ENCODE measurements at places on chromosomes 7 and 10. TPM values are rescaled to one million over a fixed set of nuclear protein-coding genes. Genes with fewer than 3 reads are reported as not detected.

DNA sequence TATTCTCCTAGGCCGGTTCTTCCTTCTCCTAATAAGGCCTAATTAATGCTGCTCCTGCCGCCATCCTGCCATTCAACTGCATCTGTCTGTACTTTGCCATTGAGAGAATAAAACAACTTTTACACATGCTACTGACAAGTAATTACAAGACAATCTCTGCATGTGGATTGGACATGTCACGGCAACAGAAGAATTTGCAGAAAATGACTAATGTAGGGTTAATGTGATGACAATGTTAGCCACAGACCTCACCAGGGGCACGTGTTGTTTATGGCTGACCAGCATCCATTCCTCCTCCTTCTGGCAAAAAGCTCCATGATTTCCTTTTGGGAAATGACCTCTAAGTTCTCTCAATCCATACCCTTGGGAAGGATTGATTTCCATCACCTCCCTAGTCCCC lies 58.0 kb downstream of the NEBL start:
- no peak for DNase-seq

- DNase-seq, result no peak
Measured at GRCh38 chr10:36248304-36248981, 606.3 kb upstream of the FZD8 start.

DNA sequence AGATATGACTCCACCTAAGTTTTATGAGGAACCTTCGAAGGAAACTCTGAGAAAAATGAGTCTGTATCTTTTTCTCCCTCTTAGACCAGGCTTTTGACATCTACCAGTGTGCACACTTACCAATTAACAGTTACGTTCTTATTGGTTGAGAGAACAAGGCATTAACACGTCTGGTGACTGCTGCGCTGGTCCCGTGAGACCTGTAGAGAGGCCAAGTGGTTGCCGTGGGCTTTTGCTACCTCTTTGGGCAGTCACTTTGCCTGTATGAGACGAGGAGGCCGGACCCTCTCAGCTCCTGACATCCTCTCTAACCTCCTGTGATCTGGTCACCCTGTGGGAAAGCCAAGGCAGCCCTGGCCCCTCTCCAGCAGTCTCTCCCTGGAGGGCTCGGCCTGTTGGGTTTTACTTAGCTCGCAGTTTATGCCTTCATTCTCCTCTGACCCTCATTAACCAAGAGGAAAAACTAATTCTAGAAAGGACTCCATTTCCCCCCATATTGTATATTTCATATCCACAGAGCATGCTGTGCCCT lies 513.9 kb upstream of the GALNT17 start:
- DNase-seq, result peak; percentile 64

- no peak for DNase-seq
Measured at GRCh38 chr10:20281579-20281978, 465.3 kb downstream of the PLXDC2 start.

DNA sequence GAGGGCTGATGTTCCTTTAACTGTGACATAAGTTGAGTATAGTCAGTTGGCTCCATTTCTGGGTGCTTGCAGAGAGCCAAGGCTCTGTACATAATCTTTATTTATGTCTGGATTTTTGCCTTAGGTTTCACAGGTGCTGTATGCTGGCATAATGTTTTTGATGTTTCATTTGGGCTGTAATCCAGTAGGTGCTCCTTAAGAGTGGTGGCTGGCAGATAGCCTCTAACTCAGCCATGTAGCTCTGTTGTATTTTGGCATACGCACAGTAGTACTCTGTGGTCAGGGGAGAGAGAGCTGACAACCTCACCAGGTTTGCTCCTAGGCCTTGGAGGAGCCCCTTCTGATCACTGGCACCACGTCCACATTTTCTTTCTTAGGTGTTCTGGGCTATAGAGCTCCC lies 61.1 kb downstream of the RNF133 start:
- DNase-seq, result no peak

- no peak for DNase-seq
Measured at GRCh38 chr10:3217301-3217700, 44.7 kb upstream of the PITRM1 start.

GRCh38 chr7:111872450-111873325 lies 310.4 kb upstream of the IMMP2L start:
- DNase-seq, result no peak

- no peak for DNase-seq
Measured at GRCh38 chr7:20267482-20267881, 50.3 kb upstream of the MACC1 start.

- DNase-seq, result no peak
Measured at GRCh38 chr7:12573885-12574284, 3.4 kb downstream of the SCIN start.

GRCh38 chr10:107275806-107276205 lies 111.3 kb upstream of the SORCS1 start:
- no peak for DNase-seq

DNA sequence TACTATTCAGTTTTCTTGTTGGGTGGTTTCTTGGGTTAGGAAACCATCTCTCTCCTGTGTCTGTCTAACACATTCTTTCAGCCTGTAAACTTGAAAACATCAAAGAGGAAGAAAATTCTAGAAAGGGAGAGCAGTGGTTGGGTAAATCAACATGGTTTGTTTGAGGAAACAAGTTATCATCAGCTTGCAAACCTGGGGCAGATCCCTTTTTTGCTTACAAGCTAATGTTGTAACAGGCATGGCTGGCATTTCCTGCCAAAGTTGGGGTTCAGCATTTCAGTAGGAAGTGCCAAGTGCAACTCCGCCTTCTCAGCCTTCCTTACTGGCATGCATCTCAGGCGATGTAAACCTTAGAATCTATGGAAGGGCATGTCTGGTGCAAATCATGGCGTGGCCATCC lies 112.6 kb downstream of the EEPD1 start:
- no peak for DNase-seq

DNA sequence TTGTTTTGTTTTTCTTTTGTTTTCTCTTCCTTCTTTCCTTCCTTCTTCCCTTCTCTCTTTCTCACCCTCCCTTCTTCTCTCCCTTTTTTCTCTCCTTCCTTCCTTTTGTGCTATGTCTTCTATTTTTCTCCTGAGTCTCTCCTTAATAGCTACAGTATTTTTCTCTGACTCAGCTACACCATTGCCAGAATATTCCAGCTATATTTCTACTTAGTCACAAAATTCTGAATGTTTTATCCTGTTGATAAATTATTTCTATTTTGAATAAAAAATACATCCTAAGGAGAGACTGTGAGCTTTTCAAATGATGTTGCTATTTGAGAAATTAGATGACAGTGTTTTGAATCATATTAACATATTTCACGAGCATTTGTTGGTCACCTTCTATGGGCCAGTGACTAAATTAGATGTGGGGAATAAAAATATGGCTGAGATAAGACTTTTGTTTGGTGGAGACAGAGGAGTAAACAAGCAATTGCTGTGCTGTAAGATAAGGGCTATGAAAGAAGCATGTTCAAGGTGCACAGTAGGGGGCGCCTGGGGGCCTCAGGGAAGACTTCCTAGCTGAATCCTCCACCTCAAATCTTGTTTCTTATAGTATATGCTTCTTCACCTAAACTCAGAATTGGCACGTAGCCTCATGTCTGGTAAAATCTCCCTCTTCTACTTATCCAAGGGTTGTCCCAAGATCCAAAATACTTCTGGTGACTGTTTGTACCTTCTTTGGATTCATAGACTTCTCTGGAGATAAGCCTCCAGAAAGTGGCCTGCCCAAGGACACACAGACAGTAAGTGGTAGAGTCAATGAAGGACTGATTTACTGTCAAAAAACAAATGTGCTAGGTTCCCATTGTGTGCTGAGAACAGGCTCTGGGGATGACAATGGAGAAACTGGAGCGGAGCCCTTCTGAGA lies 115.5 kb upstream of the CREB5 start:
- peak; percentile 38 for DNase-seq

GRCh38 chr7:141550386-141551093 lies 670 bp upstream of the AGK start:
- peak; percentile 37 for DNase-seq

- DNase-seq, result no peak
Measured at GRCh38 chr10:28177944-28178637, 124.8 kb downstream of the MPP7 start.

- peak; percentile 25 for DNase-seq
Measured at GRCh38 chr7:129169686-129170440, 18.6 kb upstream of the SMO start.

DNA sequence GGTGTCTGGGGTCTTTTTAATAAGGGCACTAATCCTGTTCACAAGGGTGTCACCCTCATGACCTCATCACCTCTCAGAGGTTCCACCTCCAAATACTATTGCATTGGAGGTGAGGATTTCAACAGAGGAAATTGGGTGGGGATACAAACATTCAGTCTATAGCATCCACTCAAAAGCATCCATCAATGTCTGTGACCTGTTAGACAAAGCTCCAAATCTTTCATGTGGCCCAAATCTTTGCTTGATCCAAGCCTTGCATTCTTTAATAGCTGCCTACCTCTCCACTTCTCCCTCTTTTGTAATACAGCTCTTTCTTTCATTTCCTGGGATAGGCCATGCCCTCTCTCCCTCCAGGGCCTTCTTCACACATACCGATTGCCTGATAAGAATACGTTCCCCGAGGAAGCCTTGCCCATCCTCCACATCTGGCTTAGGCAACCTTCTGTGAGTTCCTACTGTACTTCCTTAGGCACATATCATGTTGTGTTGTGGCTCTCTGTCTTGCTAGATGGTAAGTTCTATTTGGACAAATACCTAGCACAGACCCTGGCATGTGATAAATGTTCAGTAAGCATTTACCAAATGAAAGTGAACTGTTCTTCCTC lies 66.1 kb downstream of the CREM start:
- no peak for DNase-seq

GRCh38 chr7:151652111-151652510 lies 132.4 kb upstream of the RHEB start:
- DNase-seq, result no peak

GRCh38 chr10:116287906-116288501 lies 15.0 kb upstream of the GFRA1 start:
- DNase-seq, result no peak

DNA sequence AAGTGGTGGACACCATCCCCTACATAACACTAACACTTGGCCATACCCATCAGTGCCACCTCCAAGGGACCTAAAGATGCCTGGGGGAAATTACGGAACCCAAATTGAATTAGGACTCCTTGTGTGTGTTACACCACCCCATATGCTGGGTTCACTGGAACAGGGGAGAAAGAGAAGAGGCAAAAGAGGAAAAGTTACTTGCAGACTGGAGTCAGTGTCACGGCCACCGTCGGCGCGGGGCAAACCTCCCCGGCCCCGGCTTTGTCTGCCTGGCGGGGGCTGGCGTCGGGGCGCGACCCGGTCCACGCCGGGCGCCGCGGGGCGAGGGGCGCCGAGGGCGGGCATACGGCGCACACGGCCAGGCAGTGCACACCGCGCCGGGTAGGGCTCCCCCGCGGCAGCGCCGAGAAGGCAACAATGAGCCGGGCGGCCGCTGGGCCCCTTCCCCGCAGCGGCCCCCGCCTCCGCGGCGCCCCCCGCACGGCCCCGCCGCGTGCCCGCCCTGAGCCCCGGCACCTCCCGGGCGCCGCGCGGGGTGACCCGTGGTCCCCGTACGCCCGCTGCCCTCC lies 171.1 kb downstream of the FAM107B start:
- peak; percentile 46 for DNase-seq

DNA sequence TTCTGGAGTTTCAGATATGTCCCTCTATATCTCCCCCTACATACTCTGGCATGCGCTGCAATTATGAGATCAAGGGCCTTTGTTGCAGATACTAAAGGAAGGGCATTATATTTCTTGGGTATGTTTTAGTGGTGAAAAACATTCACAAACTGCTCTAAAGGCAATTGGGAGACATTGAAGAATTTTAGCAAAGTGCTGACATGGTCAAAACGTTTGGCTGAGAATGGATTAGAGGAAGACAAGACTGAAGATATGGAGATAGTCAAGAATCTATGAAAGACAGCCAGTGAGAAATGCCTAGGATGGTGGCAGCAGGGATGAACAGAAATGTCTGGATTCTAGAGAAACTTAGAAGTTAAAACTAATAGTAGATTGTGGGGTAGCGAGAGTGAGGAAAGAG lies 104.5 kb upstream of the CABCOCO1 start:
- no peak for DNase-seq

DNA sequence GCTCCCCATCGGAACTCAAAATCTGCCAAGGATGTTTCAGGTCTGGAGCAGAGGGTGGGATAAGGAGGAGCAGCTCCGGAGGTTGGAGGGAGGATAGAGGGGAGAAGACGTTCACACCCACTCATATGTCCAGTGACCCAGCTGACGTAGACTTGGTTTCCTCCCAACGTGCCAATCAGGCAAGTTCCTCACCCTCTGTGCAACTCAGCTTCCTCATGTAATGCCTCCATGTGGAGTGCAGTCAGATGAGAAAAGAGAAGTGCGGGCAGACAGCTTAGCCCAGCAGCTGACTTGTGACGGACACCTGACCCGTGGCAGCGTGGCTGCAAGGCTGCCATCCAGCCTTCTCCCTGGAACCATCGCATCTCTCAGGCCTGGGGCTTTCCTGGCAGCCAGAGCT lies 86.8 kb downstream of the NPTX2 start:
- DNase-seq, result no peak

DNA sequence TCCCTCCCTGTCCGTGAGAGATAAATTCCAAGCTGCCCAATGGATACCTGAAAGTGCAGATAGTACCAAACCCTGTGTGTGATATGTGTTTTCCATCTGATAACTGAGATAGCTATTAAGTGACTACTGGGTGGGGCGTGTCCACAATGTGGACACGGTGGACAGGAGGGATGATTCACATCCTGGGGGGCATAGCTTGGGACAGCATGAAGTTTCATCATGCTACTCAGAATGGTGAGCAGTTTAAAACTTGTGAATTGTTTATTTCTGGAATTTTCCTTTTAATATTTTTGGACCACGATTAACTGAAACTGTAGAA lies 158.6 kb downstream of the CREB5 start:
- DNase-seq, result no peak

DNA sequence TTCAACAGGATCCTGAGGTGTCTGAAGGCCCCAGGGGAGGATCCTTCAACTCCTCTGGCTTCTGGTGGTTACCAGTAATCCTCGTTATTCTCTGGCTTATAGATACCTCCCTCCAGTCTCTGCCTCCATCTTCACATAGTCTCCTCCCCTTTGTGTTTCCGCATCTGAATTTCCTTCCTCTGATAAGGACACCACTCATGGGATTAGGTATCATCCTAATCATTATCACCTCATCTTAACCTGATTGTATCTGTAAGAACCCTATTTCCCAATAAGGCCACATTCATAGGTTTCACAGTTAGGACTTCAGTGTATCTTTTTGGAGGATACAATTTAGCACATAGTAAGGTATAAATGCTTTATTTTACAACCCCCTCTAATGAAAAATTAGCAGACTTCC lies 1189.2 kb downstream of the CNTNAP2 start:
- DNase-seq, result no peak

GRCh38 chr10:30840395-30841050 lies 191.1 kb downstream of the ZNF438 start:
- DNase-seq, result peak; percentile 42

GRCh38 chr10:99412099-99412498 lies 18.3 kb downstream of the GOT1 start:
- DNase-seq, result no peak

The CRYGN gene
- total RNA-seq, result not detected

The MINDY4 gene
- total RNA-seq, result 4.9 TPM

The TMEM196 gene
- total RNA-seq, result not detected

The STAG3 gene
- 0.74 TPM for total RNA-seq

The BTBD16 gene
- not detected for total RNA-seq

The ARID5B gene
- 12.9 TPM for total RNA-seq

The TCTN3 gene
- 8.2 TPM for total RNA-seq

The NOC3L gene
- 11.0 TPM for total RNA-seq
